ENCODE measurements at places on chromosomes 3 and 15.

- DNase-seq: no peak
These were observed 18.4 kb upstream of the GABRA5 start for GRCh38 chr15:26848498-26848897.

DNA sequence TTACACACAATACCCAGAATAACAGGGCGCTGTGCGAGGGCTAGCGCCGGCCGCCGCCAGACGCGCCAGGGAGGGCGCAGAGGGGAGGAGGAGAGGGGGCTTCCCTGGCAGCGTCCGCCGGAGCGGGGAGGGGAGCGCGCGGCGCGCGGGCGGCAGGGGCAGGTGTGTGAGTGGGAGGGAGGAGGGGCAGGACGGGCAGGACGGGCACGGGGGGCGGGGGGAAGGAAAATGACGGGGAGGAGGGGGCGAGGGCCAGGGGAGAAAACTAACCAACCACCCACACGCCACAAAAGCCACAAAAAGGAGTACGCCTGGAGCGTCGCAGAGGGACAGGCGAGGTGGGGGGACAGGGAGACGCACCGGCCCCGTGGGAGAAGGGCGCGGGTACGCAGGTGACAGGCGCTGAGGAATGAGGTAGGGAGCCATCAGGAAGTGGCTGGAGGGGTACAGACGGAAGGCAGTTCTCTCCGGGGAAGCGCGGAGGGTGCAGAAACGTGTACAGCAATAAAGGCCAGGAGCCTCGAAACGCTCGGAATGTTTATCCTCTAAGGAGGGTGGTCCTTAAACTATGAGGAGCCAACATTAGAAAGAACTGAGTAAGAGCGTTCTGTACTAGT is 610 bp upstream of the SATB1 start:
- DNase-seq: peak; percentile 82

DNA sequence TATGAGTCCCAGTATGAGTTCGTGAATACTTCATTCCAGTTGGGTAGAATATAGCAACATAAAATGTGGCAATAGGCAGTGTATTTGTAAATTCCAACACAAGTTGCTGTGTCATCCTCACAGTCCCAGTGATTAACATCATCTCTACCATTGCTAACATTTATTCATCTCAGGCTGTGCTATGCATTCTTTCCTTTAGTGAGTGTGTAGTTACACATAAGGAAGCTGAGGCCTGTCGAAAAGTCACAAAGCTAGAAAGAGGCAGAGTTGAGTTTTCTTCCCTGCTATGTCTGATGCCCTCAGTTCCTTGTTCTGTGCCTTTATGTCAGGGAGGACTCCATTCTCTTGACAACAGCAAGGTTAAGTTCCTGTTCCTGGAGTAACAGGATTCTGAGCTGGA is 96.4 kb downstream of the FNDC3B start:
- no peak for DNase-seq

- no peak for DNase-seq
These were observed 77.3 kb downstream of the ABI3BP start for GRCh38 chr3:100915706-100916495.

GRCh38 chr3:99648101-99648500 is 9.7 kb downstream of the COL8A1 start:
- DNase-seq: no peak

- no peak for DNase-seq
These were observed 216.8 kb downstream of the VGLL3 start for GRCh38 chr3:86774082-86774691.

DNA sequence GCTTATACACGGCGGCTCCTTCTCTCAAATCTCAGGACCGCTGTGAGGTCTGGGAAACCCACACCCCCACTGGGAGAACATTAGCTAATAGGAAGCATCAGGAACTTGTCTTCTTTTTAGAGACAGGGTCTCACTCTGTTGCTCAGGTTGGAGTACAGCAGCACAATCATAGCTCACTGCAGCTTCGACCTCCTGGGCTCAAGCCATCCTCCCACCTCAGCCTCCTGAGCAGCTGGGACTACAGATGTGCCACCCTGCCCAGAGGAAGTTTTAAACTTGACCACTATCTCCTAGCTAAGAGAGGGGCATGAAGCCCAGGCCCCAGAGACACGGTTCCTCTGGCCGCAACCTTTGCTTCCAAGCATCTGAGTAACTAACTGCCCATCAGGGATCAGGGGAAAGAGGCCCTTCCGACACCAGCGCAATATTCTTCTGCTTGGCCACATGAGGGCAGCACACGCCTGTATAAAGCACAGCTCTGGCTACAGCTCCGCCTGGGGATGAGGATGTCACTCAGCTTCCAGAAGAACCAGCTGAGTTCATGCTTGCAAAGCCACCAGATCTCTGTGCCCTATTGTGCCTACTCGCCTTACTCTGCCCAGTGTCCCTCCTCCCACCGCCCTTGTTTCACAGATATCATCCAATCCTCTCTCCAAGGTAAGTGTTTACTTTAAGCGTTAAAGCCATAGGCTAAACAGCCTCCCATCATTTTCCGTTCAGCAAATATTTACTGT is 57.6 kb upstream of the SLC6A11 start:
- peak; percentile 50 for DNase-seq

DNA sequence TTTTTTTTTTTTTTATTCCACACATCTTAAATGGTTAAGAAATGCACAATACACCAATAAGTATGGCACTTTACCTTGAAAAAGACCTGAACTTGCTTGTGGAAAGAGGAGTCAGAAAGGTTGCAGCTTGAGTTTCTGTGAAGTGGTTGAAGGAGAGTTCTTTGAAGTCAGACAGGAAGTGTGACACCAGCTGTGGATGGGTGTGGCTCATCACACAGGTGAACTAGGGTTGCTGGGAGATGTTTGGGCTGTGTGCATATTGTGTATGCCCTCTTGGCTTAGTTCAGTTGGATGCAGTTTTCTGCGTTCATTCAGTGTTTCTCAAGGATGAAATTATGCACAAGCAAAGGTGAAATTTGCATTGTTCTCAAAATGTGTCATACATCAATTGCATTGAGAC is 6.3 kb downstream of the AEN start:
- DNase-seq: peak; percentile 91

GRCh38 chr3:180571831-180572598 is 29.9 kb upstream of the TTC14 start:
- DNase-seq: no peak

- DNase-seq: no peak
These were observed 376.1 kb downstream of the ZIC4 start for GRCh38 chr3:147030274-147030673.

- peak; percentile 14 for DNase-seq
These were observed 9.6 kb upstream of the FLNB start for GRCh38 chr3:57998366-57999283.

DNA sequence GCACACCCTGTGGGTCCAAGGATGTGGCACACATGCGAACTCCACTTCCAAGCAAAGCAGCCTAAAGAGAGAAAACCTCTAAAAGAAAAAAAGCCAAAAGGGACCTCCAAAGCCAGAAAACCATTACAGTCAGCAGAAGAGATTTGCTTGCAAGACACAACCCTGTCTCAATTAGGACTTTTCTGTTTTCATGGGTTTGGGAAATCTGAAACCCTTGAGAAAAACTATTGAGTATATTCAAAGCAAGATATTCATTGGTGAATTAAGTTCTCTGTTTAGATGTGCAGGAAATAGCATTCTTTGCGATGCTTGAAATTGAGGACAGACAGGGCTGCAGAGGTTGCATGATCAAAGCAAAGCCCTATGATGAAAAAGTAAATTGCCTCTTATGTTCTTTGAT is 10.2 kb upstream of the LDHAL6B start:
- no peak for DNase-seq

DNA sequence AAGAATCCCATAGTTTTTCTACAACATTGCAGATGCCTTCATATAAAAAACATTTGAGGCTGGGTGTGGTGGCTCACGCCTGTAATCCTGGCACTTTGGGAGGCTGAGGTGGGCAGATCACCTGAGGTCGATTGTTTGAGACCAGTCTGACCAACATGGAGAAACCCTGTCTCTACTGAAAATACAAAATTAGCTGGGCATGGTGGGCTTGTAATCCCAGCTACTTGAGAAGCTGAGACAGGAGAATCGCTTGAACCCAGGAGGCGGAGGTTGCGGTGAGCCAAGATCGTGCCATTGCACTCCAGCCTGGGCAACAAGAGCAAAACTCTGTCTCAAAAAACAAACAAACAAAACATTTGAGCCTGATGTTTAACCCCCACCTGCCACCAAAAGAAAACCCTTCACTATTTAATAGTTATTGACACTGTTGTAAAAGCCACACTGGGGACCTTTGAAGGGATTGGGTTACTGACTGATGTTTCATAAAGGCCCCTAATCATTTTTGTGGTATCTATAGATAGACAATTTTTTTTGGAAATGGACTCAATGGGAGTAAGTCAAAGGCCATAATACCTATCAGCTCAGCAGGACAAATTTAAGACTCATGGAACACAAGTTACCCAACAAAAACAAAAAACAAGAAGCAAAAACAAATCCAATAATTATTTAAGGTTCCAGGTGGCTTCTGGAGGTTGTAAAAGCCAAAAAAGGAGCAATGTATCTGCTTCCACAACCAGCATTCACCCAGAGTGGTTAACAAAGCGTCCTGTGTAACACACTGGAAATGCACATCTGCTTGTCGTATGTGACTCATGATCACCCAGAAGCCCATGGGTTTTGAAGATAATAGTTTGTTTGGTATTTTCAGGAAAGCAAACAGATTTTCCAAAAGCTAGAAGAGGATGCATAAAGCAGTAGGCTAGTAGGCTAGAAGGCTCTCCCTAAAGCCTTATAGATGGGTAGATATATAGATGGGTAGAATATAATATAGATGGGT is 41.2 kb downstream of the CDCP1 start:
- DNase-seq: no peak

DNA sequence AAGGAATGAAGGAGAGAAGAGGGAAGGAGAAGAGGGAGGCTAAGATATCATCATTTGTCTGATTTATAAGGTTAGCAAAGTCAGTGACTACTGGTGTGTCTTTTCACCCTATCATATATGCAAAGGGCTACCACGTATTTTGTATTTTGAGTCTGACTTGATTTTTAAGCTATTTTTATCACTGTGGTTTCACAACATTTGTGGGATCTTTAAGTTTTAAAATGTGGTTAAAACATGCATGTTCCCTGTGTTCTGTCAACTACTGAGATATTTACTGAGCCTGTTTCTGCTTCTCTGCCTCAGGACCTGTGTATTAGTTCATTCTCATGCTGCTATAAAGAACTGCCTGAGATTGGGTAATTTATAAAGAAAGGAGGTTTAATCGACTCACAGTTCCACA is 22.5 kb upstream of the SPTSSB start:
- DNase-seq: no peak

- no peak for DNase-seq
These were observed 15.6 kb upstream of the ZNF80 start for GRCh38 chr3:114252954-114253353.

DNA sequence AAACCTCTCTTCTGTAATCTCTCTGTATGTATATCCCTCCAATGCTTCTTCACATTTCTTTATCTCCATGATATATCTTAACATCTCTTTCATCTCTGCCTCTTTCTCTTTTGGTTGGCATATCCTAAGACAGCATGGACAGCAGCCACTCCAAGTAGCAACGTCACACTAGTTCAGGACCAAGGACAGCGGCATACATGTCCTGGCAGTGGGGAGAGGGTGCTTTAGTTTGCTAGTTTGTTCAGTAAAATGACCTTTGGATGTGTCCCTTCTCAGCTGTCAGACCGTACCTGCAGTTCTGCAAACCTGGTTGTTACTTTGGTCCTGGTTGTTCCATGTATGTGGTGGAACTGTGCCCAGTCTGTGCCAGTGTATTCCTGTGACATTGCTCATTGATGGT is 225.6 kb upstream of the ROPN1 start:
- peak; percentile 56 for DNase-seq

GRCh38 chr3:183807209-183807728 is 18.1 kb downstream of the MAP6D1 start:
- no peak for DNase-seq

- peak; percentile 67 for DNase-seq
These were observed 163.3 kb downstream of the CD47 start for GRCh38 chr3:107927361-107928083.

GRCh38 chr3:127171721-127172120 is 21.2 kb upstream of the PRR23E start:
- no peak for DNase-seq

- DNase-seq: peak; percentile 40
These were observed 40.6 kb upstream of the ADCY5 start for GRCh38 chr3:123489400-123490004.

DNA sequence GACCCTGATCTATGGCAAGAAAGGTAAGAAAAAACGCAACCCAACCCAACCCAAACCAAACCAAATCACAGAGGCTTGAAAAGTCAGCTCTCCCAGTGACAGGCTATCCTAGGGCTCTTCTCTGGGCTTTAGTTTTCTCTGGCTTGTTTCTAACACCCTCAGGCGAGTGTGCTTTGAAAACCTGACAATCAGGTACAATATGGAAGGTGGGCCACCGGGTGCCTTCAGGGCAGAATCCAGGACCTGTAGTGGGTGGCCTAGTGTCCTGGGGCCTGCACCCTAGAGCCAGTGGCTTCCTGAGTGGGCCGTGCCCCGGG is 46.8 kb downstream of the BHLHE40 start:
- no peak for DNase-seq

- DNase-seq: no peak
These were observed 489.2 kb upstream of the UBE2E2 start for GRCh38 chr3:22713936-22714335.

DNA sequence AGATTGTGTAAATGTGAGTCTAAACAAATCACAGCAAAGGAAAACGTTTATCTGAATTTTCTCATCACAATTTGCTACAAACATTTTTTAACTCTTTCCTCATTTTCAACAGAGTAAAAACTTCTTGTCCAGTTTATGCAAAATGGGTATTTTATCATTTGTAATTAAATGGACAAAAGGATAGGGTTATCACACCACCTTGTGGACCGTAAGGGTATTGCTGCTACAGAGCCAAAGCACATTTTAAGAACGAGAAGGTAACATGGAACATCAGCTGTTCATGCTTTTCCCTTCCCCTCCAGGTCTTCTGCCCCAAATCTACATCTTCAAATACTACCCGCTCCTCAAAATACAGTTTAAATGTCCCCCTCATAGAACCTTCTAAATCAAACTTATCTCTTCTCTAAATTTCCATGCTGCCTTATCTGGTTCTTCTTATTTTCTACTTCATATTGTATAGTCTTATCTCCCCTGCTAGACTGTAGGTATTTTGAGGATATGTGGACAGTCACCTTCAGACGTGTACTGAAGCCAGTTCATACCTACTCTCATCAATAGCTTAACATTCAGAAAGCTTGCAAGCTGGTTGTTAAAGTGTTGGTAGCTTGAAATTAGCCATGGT is 12.8 kb upstream of the SETMAR start:
- peak; percentile 26 for DNase-seq

DNA sequence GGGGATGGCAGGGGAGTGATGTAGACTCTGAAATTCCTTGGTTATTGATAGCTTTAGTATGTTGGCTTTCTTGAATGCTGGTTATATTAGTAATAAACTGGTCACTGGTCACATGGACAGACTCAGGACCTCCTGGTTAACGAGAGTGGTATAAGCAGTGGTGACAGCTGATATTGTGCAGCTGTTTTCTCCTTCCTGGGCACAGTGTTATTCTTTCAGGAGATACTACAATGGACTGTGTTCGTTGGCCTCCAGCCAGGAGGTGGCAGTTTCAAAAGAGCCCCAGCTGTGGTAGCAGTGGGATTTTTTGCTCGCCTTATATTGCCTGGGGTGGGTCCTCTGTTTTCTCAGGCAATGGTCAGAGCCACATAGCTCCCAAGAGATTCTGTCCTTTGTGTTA is 181.6 kb upstream of the RBMS3 start:
- DNase-seq: no peak

- no peak for DNase-seq
These were observed 34.3 kb upstream of the CD47 start for GRCh38 chr3:108125153-108125543.
